SJCRH30 (cell line): ENCODE measurements at places on chromosomes 7 and 10. TPM values are rescaled to one million over a fixed set of nuclear protein-coding genes. Genes with fewer than 3 reads are reported as not detected.

Gene BEND7
- total RNA-seq: 5.5 and 5.6 TPM in 2 replicates

Gene PIK3CG
- total RNA-seq: not detected in 2 replicates

Gene CTTNBP2
- 0.38 and 0.43 TPM in 2 replicates for total RNA-seq

Gene DENND2A
- 9.2 and 10.7 TPM in 2 replicates for total RNA-seq

Gene ANK3
- total RNA-seq: 2.5 and 2.6 TPM in 2 replicates

Gene TACR2
- total RNA-seq: 0.04 TPM in 1 of 2 replicates, not detected in the other

Gene KRIT1
- total RNA-seq: 71.4 and 72.8 TPM in 2 replicates

DNA sequence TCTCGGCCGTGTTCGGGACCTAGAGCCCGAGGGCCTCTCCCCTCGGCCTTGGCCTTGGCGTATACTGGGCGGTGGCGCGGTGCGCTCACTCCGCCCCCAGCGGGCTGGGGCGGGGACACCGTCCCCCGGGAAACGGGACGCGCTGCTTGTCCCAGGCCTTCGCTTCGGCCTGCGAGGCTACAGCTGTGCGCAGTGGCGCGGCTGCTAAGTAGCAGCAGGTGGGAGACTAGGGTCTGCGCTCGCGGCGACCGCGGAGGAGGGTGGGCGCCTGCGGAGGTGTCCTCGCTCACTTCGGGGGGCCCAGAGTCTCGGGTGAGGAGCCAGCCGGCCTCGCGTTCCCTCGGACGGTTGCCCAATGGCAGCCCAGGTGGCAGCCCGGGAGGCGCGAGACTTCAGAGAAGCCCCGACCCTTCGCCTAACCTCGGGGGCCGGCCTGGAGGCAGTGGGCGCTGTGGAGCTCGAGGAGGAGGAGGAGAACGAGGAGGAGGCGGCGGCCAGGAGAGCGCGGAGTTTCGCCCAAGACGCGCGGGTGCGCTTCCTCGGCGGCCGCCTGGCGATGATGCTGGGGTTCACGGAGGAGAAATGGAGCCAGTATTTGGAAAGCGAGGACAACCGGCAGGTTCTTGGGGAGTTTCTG, at the start of gene DNAH11:
Gene DNAH11 (plus strand): TSS at position 149 of the 637 bp plus-strand sequence. CDS start 207 bp downstream, at position 356.
- peaks cover 24% of the 10 kb centered on the region for H3K27me3 ChIP-seq
- peak within 1 kb of the TSS; percentile 53 for H3K4me3 ChIP-seq
- no peak within 1 kb of the TSS for H3K27ac ChIP-seq
- DNase-seq: peak; percentile 59

- no peaks in the 10 kb centered on the region for H3K27me3 ChIP-seq
- H3K4me1 ChIP-seq: no peaks in the 10 kb centered on the region
- no peaks in the 10 kb centered on the region for H3K36me3 ChIP-seq
- H3K27ac ChIP-seq: no peak overlapping the region
- no peak overlapping the region for H3K4me3 ChIP-seq
- no peak for DNase-seq
These were observed 145.9 kb upstream of the FAM13C start for GRCh38 chr10:59508296-59508695.

DNA sequence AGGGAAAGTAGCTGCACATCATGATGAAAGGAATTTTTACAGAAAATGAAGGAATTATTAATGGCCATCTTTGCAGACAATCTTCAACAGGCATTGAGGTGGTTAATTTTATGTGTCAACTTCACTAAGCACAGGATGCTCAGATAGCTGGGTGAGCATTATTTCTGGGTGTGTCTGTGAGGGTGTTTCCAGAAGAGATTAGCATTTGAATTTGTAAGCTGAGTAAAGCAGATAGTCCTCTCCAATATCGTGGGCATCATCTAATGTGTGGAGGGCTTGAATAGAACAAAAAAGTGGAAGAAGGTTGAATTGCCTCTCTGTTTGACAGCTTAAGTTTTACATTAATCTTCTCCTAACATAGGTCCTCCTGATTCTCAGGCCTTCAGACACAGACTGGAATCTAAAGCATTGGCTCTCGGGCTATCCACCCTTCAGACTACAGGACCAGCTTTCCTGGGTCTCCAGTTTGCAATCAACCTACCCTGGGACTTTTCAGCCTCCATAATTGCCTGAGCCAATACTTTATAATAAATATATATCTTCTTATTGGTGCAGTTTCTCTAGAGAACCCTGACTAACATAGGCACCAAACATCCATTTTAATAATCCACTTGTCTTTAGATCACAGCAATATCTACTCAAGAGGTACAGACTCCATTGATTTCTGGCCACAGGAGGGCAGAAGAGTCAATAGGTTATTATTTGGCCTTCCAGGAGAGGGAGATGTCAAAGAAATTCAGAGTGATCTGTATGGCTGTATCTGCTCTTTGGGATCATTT, 10.5 kb upstream of the CRPPA start:
- peaks cover 5% of the 10 kb centered on the region for H3K4me1 ChIP-seq
- H3K27me3 ChIP-seq: no peaks in the 10 kb centered on the region
- DNase-seq: peak; percentile 40
- H3K27ac ChIP-seq: no peak overlapping the region
- H3K4me3 ChIP-seq: no peak overlapping the region

GRCh38 chr10:49220031-49220430, 31.8 kb upstream of the TMEM273 start:
- H3K27me3 ChIP-seq: no peaks in the 10 kb centered on the region
- no peaks in the 10 kb centered on the region for H3K36me3 ChIP-seq
- no peaks in the 10 kb centered on the region for H3K4me1 ChIP-seq

- no peaks in the 10 kb centered on the region for H3K4me1 ChIP-seq
- H3K27ac ChIP-seq: no peak overlapping the region
- no peaks in the 10 kb centered on the region for H3K27me3 ChIP-seq
- peak; percentile 53 for DNase-seq
These were observed 104.0 kb downstream of the SLIT1 start for GRCh38 chr10:97081621-97082235.

- H3K27me3 ChIP-seq: no peaks in the 10 kb centered on the region
- no peaks in the 10 kb centered on the region for H3K4me1 ChIP-seq
- no peak overlapping the region for H3K27ac ChIP-seq
- H3K4me3 ChIP-seq: no peak overlapping the region
- DNase-seq: no peak
These were observed 248.2 kb upstream of the PPP2R2D start for GRCh38 chr10:131652438-131653139.

- no peak overlapping the region for H3K27ac ChIP-seq
- H3K4me1 ChIP-seq: peaks cover 5% of the 10 kb centered on the region
- no peaks in the 10 kb centered on the region for H3K36me3 ChIP-seq
These were observed 213.0 kb upstream of the INHBA start for GRCh38 chr7:41915871-41916270.

DNA sequence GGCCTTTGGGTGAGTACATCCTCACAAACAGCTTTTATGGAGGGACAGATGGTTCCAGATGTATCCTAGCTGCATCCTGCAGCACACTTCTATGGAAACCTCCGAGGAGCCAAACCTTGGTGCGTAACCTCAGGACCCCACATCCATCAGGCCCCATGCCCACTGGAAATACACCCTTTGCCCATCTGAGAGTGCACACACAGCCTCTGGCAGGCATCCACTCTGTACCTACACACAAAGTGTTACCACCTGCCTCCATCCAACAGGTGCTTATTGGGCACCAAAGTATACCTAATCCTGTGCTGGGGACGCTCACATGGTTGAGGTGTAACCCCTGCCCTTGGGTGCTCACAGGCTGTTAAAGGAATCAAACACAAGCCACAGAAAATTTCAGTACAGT, 117.9 kb downstream of the ADCY1 start:
- H3K4me3 ChIP-seq: no peak overlapping the region
- no peak overlapping the region for H3K27ac ChIP-seq
- H3K36me3 ChIP-seq: no peaks in the 10 kb centered on the region
- peaks cover 7% of the 10 kb centered on the region; the same call in 1 of the 2 replicates for H3K27me3 ChIP-seq
- DNase-seq: no peak
- H3K4me1 ChIP-seq: no peaks in the 10 kb centered on the region

GRCh38 chr7:85019778-85020177, 167.1 kb downstream of the SEMA3D start:
- no peaks in the 10 kb centered on the region for H3K27me3 ChIP-seq
- no peak for DNase-seq
- peaks cover 6% of the 10 kb centered on the region; the same call in 1 of the 2 replicates for H3K36me3 ChIP-seq
- H3K4me1 ChIP-seq: peaks cover 13% of the 10 kb centered on the region
- no peak overlapping the region for H3K4me3 ChIP-seq

- H3K27ac ChIP-seq: no peak overlapping the region
- DNase-seq: no peak
- H3K4me1 ChIP-seq: no peaks in the 10 kb centered on the region
- H3K36me3 ChIP-seq: no peaks in the 10 kb centered on the region
- no peak overlapping the region for H3K4me3 ChIP-seq
These were observed 986.9 kb downstream of the REEP3 start for GRCh38 chr10:64508029-64508661.

DNA sequence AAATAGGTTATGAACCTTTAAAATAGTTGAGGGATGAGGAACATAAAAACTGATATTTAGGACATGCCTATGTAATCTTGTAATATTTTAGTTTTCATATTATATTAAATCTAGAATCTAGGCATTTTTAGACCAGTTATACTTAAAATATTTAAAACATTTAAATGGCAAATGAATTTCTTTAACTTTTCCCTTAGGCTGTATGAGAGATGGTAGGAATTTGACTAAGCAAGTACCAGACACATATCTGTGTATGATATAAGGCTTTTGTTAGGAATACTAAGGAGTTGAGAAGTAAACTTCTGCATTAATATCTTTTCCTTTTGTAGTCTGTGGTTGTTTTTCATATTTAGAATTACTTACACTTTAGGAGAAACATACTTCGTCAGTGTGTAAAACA, 25.1 kb downstream of the SEPTIN7 start:
- H3K4me1 ChIP-seq: peaks cover 7% of the 10 kb centered on the region
- no peak overlapping the region for H3K4me3 ChIP-seq
- H3K36me3 ChIP-seq: no peaks in the 10 kb centered on the region; the same call in 1 of the 2 replicates
- DNase-seq: no peak

- H3K4me1 ChIP-seq: no peaks in the 10 kb centered on the region; the same call in 1 of the 2 replicates
- DNase-seq: peak; percentile 14
- peak overlapping the region; percentile 98 for H3K4me3 ChIP-seq
These were observed 1.0 kb downstream of the OSBPL3 start for GRCh38 chr7:24978843-24979469.

- H3K36me3 ChIP-seq: no peaks in the 10 kb centered on the region
- H3K27ac ChIP-seq: no peak overlapping the region
- H3K27me3 ChIP-seq: no peaks in the 10 kb centered on the region
- no peaks in the 10 kb centered on the region for H3K4me1 ChIP-seq
These were observed 102.7 kb downstream of the ZNF248 start for GRCh38 chr10:37754538-37755323.

GRCh38 chr10:91672021-91672608, 39.2 kb upstream of the PPP1R3C start:
- H3K27me3 ChIP-seq: no peaks in the 10 kb centered on the region
- peak overlapping the region; percentile 40; the same call in 1 of the 2 replicates for H3K27ac ChIP-seq
- H3K4me1 ChIP-seq: peaks cover 6% of the 10 kb centered on the region; the same call in 1 of the 2 replicates

GRCh38 chr10:102131286-102132170, 1.3 kb upstream of the PPRC1 start:
- peaks cover 12% of the 10 kb centered on the region for H3K36me3 ChIP-seq
- no peaks in the 10 kb centered on the region for H3K27me3 ChIP-seq

DNA sequence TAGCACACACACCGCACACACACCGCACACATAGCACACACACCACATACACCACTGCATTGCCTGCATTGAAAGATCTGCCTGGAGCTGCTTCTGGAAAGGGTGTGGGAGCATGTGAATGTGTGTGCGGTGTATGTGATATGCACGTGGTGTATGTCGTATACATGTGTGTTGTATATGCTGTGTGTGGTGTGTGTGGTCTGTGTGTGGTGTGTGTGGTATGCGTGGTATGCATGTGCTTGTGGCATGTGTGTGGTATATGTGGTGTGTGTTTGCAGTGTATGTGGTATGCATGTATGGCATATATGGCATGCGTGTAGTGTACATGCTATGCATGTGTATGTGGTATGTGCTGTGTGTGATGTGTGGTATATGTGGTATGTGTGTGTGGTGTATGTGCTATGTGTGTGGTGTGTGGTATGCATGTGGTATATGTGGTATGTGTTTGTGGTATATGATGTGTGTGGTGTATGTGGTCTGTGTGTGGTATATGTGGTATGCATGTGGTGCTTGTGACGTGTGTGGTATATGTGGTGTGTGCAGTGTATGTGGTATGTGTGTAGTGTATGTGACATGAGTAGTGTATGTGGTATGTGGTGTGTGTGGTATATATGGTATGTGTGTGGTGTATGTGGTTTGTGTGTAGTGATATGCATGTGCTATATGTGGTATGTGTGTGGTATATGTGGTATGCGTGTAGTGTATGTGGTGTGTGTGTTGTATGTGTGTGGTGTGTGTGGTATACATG, 176.2 kb downstream of the WDR37 start:
- no peak overlapping the region for H3K4me3 ChIP-seq
- H3K4me1 ChIP-seq: no peaks in the 10 kb centered on the region
- no peak for DNase-seq
- no peaks in the 10 kb centered on the region for H3K27me3 ChIP-seq
- no peaks in the 10 kb centered on the region for H3K36me3 ChIP-seq

DNA sequence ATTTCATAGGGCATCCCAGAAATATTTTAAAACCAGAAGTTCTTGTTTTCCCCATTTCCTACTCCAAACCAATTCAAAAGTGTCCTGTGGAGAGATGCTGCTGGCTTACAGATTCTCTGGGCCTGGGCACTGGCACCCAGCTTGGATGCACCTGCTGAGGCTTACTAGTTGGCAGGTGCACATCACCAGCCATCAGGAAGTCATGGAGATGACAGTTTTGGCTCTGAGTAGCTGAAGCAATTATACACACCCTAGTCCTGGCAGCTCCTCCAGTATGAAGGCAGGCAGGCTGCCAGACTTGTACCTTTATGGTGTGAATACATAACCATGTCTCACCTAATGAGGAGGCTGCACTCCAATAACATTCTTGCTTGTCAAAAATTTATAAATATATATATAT, 276.6 kb upstream of the GHITM start:
- DNase-seq: no peak
- H3K36me3 ChIP-seq: no peaks in the 10 kb centered on the region
- no peaks in the 10 kb centered on the region for H3K4me1 ChIP-seq
- no peak overlapping the region for H3K4me3 ChIP-seq

GRCh38 chr10:98006266-98006665, 24.2 kb downstream of the CRTAC1 start:
- no peak overlapping the region for H3K27ac ChIP-seq
- H3K4me3 ChIP-seq: no peak overlapping the region
- DNase-seq: no peak
- H3K4me1 ChIP-seq: no peaks in the 10 kb centered on the region

DNA sequence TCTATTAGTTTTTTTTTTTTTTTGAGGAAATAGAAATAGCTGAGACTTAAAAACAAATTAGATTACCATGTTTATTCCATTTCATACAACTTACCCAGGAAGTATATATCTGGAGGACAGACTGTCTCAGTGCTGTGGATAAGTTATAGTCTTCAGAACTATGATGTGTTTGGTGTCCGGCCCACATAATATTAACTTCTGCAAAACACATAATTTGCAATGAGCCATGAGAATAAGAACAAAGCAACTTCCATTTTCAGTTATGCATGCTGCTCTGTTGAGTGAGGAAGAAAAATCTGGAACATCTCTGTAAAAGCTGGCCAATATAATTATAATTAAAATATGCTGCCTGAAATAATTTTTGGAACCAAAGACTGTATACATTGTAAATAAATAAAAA, 130.9 kb downstream of the AGMO start:
- DNase-seq: no peak
- H3K4me3 ChIP-seq: no peak overlapping the region
- H3K4me1 ChIP-seq: no peaks in the 10 kb centered on the region
- no peak overlapping the region for H3K27ac ChIP-seq
- no peaks in the 10 kb centered on the region for H3K27me3 ChIP-seq

- peaks cover 30% of the 10 kb centered on the region for H3K4me1 ChIP-seq
- no peaks in the 10 kb centered on the region for H3K36me3 ChIP-seq
- peak overlapping the region; percentile 88 for H3K4me3 ChIP-seq
- no peaks in the 10 kb centered on the region for H3K27me3 ChIP-seq
These were observed 200.4 kb upstream of the NFE2L3 start for GRCh38 chr7:25951414-25952260.
